ENCODE measurements at places on chromosomes 3 and 15.

- no peak for DNase-seq
Observed at GRCh38 chr3:128276146-128276435, 122.8 kb downstream of the EEFSEC start.

DNA sequence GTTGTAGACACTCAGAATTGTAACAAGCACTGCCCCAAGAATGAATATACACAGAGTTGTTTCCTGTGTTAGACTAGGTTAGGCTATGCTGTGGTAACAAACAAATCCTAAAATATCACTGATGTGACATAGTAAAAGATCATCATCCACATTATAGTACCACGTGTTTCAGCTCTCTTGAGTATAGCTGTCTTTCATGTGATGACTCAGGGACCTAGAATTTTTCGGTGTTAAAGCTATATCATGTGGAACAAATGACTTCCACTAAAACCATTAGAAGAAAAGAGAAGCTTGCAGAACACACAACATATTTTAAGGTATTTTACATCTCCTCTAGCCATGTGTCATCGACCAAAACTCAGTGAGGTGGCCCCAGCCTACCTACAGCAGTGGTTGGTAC, 307.9 kb upstream of the RBMS3 start:
- peak; percentile 15 for DNase-seq

DNA sequence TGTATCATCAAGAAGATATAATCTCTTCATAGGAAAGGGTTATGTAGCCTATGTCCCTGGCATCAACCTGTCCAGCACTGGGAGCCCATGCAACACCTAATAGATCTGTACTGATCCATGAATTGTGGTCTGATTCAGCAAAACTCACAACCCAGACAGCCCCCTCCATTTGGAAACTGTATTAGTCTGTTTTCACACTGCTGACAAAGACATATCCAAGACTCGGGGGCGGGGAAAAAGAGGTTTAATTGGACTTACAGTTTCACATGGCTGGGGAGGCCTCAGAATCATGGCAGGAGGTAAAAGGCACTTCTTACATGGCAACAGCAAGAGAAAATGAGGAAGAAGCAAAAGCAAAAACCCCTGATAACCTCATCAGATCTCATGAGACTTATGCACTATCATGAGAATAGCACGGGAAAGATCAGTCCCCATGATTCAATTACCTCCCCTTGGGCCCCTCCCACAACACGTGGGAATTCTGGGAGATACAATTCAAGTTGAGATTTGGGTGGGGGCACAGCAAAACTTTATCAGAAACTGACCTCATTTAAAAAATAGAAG, 83.3 kb downstream of the TRIM42 start:
- DNase-seq, result no peak

DNA sequence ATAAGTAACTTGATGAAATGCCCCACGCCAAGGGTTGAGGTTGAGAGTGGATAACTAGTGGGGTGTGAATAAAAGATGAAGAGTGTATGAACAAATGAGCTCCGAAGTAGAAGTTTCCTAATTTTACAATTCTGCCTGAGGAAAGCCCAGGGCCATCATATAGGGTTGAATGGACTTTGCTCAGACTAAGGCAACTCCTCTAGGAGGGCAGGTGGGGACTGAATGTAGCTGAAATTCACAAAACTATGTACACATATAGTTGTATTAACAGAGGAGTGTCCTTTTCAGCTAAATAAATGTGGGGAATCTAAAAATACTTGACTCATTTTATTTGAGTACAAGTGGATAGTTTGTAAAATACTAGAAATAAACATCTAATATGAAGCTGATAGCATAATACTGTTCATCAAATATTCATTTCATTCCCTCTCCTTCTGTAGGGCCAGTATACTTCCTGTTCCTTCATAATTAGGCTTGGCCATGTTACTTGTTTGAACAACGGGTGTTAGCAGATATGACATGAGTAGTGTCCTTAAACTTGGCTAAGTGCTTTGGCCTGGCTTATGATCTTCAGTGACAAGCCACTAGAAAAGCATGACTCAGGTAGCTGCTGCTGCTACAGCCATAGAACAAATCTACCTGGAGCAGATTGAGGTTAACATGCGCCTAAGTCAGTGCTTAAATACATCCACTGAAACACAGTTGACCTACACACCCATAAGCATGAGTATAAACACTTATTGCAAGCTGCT, 26.5 kb downstream of the PLSCR1 start:
- no peak for DNase-seq

DNA sequence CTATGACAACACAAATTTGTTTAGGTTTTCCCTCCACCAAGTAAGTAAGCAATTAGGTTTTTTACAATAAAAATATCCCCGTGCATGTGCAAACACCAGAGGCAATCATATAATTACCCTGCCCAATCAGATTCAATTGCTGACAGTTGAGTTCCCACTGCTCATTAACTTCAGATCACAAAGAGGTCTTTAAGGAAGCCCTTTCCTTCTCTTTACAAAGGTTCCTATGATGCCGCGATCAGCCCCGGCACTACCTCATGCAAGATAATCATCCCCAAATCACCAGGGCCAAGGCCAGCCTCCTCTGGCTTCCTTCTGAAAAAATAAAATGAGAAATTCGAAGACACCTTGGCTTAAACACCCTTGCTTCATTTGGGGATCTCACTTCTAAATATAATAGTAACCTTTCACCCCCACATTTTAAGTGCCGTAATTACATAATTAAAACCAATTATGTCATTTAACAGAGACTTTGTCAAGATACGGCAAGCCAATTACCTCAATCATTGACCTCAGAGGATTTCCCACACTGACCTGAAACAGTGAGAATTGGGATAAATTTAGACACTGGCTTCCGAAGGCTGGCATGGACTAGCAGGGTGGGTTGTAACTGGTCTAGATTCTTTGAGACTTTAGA, 121.3 kb upstream of the WNT5A start:
- no peak for DNase-seq

GRCh38 chr3:50405249-50405648, 45.9 kb upstream of the TMEM115 start:
- no peak for DNase-seq

DNA sequence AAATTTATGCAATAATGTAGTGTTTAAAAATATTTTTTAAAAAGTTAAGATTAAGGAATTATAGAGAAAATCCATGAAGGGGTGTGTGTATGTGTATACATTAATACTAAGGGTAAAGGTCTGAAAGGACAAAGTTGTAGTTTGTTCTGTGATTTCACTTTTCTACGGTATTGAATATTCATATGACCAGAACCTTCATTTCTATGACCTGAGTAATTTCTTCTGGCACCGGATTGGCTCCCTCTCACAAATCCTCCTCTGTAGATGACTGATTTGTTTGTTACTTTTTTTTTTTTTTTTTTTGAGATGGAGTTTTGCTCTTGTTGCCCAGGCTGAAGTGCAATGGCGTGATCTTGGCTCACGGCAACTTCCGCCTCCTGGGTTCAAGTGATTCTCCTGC, 20.9 kb downstream of the GMPS start:
- DNase-seq, result no peak

- no peak for DNase-seq
Observed at GRCh38 chr15:93497291-93497690, 408.3 kb upstream of the RGMA start.

GRCh38 chr15:59688423-59688781, 718 bp downstream of the BNIP2 start:
- peak; percentile 28 for DNase-seq

- no peak for DNase-seq
Observed at GRCh38 chr3:139509631-139510030, 29.9 kb downstream of the RBP1 start.

DNA sequence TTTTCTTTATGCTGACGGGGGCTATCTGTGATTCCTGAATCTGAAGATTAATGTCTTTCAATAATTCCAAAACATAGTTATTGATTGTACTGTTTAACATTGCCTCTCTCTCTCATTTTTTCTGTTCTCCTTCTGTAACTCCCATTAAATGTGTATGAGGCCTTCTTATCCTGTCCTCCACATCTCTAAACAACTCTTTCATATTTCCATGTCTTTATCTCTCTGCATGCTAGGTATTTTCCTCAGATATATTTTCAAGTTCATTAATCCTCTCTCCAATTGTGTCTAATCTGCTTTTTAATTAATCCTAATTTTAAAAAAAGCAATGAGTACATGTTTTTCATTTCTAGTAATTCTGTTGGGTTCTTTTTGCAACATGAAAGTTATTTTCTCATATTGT, 173.2 kb downstream of the TLE3 start:
- no peak for DNase-seq

DNA sequence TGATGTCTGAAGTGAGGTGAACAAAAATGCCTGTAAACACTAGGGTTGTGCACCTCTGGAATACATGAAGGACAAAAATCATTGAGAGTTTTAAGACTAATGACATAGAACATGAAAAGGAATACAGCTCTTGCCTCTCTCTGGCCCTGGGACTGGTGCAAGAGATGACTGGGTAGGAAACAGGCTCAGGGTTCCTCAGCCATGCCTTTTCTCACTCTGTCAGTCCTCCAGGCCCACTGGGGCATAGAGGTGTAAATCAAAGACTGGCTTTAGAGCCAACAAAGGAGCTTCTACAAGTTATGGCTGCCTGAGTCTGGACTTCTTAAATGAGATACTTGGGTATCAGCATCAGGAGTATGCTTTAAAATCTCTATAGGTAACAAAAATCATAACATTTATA, 554.7 kb upstream of the KCNMB2 start:
- no peak for DNase-seq

- no peak for DNase-seq
Observed at GRCh38 chr3:155420881-155421486, 127.5 kb upstream of the STRIT1 start.

All from HS-5 (cell line).